ENCODE measurements at places on chromosomes 4 and X.

- DNase-seq, result no peak
Measured at GRCh38 chr4:170589597-170590191, 499.9 kb upstream of the AADAT start.

DNA sequence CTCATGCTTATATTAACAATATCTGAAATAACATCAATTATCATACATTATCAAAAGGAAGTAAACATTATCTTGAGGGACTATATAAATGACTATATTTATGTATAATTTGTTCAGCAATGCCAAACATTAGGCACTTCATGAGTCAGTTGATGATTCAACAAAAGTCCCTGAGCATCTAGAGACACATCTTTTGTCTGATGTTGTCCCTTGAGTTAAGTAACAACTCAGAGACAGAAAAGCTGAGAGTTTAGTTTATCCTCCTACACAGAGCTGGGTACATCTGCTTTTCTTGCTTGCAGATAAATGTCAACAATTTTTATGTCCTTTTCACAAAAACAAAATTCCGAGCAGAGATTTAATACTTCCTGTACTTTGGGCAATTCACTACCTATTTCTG lies 311.1 kb downstream of the INPP4B start:
- no peak for DNase-seq

- DNase-seq, result no peak
Measured at GRCh38 chrX:71954458-71954857, 43.8 kb downstream of the NHSL2 start.

DNA sequence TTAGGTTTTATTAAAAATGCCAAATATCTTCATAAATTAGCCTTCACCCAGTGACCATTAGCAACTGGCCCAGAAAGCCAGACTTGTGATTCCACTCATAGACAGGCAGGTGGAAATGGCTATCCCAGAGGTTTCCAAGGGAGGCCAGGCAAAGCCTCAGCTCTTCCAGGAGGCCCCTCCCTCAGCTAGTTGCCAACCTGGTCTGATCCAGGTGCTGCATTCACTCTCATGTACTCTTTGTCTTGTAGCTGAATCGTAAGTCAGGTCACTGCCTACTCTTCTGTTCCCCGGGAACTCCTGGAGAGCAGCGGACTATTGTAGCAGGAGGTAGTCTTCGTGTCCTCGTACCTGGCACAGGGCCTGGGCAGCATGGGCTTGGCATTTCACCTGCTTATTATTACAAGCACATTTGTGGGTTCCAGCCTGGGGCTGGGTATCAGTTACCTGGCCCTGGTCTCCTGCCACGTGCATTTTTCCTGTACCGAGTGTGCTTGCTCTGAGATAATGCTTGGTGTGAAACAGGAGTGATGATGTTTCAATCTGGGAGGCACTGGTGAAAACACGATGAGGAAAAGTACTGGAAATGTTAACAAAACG lies 101.6 kb downstream of the FAM193A start:
- DNase-seq, result no peak

DNA sequence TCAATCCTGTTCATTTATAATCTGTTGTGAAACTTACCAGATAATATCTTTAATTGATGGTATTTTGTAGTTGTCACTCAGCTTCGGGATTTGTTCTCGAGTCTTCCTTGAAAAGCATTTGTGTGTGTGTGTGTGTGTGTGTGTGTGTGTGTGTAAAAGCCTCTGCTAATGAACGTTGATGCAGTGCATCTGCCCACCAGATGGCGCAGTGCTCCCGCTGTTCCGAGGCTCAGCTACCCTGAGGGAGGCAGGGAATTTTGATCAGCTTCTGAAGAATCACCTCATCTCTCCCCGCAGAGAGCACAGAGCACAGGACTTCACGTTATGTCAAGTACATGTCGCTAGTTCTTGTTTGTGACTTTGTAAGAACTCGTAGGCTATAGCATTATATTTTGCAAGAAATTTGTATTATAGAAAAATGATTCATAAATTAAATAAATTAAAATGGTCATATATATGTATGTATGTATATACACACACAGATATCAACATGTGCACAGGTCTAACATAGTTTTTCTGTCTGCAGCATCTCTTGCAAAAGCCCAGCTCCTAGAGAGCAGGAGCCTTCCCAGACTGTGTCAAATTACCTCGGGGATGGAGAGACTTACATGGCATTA lies 316.7 kb upstream of the IGFBP7 start:
- peak; percentile 9 for DNase-seq

- no peak for DNase-seq
Measured at GRCh38 chr4:5213087-5213595, 161.9 kb downstream of the STK32B start.

All from NCI-H187 (cell line).